ENCODE measurements at places on chromosomes 11 and 22.

DNA sequence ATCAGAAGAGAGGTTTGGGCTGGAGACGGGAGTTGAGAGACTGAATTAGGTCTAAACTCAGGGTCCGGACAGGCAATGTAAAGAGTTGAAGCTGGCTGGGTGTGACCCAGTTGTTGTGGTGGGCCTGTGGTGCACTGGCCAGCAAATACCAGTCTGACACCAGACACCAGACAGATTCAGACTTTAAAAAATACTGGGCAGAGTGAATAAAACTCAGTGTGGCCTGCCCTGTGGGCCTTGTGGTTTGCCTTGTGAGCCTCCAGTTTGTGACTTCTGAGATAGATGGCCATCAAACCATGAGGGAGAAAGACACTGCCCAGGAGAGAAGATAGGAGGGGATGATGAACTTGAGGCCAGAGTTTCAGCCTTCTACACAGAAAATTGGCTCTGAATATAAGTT is 25.8 kb downstream of the RCN1 start:
- no peak for DNase-seq

GRCh38 chr11:43947815-43948214 is 5.4 kb downstream of the C11orf96 start:
- DNase-seq: no peak

DNA sequence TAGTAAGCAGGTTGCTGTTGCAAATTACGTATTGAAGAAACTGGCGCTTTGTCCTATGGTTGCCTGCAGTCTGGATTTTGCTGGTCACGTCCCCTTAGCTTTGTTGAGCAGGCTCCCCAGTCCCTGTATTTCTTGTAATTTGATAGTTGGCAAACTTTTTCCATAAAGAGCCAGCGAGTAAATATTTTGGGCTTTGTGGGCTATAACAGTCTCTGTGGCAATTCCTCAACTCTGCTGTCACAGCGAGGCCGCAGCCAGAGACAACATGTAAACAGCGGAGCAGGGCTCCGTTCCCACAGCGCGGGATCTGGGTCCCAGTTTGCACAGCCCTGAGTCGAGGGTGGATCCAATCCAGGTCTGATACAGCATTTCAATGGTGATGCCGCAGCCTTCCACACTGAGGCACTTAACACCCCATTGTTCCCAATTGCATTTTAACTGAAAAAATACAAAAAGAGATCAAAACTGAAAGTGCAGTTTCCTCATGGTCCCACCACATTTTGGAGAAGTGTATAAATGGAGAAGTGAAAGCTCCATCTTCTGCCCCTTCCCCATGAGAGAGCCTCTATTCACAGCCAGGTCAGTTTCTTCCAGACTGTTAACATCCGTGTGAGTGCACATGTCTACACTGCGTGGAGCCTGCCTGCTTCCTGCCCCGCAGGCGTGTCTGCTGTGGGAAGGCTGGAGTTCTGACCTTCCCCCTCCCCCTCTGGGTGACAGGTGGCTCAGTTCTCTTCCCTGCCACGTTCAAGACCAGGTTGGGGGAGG is 89.1 kb downstream of the RPS6KA4 start:
- no peak for DNase-seq

GRCh38 chr11:93267383-93267782 is 63.2 kb upstream of the DEUP1 start:
- no peak for DNase-seq

DNA sequence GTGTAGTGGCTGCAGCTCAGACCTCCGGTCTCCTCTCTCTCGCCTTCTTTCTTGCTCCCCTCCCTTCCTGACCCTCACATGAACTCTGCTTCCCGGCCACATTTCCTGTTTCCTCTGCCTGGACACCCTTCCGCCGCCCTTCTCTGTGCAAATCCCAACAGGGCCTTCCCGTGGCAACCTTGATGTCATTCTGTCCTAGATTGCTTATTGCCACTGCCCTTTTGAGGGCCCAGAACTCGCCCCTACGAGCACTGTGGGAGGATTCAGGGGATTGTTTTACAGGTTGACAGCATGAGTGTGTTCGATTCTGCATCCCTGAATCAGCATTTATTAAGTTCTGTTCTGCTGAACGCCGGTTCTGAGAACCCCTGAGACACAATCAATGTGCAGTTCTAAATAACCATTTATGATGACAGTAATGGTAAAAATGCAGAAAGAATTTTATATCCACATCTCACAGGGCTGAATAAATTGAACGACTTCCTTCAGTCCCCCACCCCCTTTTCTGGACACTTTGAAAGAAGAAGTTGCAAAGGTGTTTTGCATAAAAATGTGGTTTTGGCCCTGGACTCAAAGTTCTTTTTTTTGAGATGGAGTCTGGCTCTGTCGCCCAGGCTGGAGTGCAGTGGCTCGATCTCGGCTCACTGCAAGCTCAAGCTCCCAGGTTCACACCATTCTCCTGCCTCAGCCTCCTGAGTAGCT is 6.4 kb downstream of the BATF2 start:
- DNase-seq: no peak

DNA sequence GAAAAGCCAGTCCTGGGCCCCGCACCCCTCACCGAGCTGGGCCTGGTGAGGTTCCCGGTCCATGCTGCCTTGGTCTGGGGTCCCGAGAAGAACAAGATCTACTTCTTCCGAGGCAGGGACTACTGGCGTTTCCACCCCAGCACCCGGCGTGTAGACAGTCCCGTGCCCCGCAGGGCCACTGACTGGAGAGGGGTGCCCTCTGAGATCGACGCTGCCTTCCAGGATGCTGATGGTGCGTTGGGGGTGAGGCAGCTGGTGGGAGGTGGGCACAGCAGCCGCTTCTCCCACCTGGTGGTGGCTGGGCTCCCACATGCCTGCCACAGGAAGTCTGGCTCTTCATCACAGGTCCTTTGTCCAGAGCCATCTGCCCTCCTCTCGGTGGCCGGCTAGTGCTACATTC is 4.5 kb upstream of the SMARCB1 start:
- no peak for DNase-seq

DNA sequence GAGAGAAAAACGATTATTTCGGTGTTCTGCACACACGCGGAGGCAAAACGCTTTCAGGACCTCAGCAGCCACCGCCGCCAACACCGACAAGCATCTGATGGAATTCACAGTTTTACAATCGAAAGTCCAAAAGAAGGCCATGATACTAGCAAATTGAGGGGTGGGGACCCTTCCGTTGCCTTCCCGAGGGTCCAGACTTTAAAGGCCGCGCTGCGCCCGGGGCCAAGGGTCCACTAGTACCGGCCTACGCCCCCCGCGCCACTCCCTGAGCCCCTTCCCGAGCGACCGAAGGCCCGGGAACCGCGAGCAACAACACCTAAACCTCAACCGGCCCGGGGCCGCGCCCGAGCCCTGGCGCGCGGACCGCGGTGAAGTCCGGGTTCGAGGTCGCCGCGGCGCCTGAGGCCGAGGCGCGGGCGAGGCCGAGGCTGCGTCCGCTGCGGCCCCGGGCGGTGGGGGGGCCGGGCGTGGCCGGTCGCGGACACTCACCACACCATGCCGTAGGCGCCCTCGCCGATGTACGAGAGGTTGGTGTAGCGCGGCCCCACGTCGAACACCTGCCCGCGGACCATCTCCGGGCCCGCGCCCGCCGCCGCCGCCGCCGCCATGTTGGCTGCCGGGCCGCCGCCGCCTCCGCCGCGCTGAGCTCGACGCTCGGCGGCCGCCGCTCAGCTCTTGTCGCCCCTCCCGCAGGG is 465 bp downstream of the MAPK1 start:
- DNase-seq: no peak

GRCh38 chr11:67312187-67313021 is 9.1 kb downstream of the SSH3 start:
- DNase-seq: no peak

DNA sequence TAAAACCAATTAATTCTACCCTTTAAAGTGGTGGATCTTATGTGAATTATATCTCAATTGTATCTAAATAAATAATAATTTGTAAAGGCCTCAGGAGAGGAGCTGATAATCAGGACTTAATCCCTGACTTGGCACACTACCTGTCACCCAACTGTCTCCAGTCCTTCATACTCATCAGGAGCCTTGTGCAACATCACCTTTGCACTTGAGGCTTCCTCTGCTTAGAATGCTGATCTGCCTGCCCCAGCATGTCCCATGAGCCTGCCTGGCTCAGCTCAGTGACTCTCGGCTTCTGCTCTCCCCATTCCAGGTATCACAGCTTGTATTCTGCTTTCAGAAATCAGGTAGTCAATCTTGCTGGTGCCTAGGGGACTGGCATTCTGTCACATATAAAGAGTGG is 43.9 kb upstream of the PRODH start:
- DNase-seq: no peak

DNA sequence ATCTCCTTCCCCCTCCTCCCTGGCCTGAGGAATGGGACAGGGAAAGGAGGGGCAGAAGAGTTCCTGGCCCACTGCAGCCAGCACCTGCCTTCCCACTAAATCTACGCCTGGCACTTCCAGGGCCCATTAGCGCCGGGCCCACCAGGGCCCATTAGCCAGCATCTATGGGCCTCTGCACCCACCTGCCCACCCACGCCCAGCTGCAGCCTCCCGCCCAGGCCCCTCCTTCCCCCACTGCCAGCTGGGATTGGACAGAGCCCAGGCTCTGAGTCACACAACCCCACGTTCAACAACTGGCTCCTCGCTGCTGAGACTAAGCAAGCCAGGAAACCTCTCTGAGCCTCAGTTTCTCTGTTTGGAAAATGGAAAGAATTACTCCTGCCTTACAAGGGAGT is 48.7 kb downstream of the CYTH4 start:
- DNase-seq: no peak

DNA sequence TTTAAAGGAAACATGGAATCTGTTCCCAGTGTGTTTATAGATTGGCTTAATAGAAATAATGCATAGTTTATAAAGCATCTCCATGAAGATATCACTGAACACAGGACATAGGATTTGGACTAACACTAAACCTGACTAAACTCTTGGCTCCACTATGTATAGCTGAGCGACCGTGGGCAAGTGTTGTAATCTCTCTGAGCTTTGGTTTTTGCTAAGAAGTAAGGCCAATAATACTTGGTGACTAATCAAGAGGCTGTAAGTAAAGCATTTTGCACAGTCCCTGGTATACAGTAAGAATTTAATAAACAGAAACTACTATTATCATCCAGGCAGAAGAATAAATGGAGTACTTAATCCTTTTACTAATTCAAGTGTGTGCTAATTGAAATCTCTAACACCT is 125.5 kb upstream of the MTMR2 start:
- no peak for DNase-seq

DNA sequence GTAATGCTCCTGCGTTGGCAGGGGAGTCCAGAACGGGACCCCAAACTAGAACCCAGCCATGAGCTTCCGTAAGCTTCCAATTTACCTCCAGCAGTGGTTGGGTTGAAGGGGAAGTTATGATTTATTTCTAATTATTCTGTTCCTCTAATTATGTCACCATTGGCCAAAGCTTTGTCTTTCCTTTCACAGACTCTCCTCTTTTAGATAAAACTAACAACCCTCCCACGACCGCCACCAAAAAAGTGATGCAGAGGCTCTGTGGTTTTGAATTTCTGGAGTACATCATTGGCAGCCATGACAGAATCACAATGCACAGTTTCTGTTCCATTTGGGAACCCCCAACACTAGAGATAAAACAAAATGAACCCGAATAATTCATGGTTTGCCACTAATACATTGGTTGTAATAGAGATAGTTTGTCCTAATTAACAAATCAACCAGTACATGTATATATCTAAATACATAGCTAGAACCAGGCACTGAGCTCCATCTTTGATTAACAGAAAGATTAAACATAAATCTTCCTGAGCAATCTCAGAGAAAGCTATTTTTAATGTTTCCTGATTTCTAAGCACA is 64.3 kb downstream of the ETS1 start:
- DNase-seq: no peak

GRCh38 chr11:36187622-36188021 is 101.6 kb downstream of the COMMD9 start:
- DNase-seq: no peak
